Neural crest cell (in vitro differentiated cells): ENCODE measurements at places on chromosomes 6 and 20.
A peak's percentile ranks its signal among the peaks of the same experiment; 100 is the strongest.

- no peak for DNase-seq
These were observed 105.4 kb upstream of the MCHR2 start for GRCh38 chr6:100099189-100100074.

DNA sequence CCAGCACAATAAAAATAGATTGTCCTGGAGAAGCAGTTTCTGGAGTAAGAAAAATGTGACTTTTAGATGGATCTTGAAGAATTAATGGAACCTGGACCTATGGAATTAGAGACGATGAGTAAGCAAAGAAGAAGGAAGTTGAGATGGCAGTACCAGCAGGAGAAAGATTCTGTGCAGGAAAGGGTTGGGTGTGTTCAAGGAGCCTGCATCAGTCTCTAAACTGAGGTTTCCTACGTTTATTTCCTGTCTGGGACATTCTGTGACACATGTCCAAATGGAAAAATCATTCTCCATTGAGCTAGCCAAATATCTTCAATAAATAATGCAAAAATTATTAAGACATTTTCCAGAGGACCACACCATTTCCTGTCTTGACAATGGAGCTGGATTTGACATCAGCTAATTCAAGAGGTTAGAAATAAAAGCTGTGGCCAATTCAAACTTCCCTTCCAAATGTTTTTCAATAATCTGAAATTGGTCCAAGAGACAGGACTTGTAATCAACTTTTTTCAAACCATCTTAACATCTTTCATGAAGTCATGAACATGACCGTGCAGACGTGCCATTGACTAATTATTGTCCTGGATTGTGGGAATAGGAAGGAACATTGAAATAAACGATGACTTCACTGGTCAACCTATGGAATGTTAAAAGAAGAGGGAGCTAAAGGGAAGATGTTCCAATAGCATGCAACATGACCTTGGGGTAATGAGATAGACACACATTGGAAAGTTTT, 198.3 kb downstream of the ZNF217 start:
- DNase-seq: no peak

DNA sequence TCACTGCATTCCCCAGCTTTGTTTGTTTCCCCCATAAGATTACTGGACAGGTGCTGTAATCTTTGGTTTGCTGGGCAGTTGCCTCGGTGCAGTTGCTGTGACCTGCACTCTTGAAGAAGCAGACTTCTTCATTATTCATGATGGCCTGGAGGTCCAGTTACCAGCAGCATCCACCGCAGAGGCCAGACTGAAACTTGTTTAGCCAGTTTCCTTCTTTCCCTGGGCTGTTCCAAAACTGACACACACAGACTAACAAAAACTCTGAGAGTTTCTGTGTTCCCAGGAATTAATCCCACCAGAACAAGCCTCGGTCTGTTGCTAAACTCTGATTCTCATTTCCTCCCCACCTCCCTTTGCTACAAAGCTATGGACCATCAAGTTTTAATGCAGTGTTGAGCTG, 144.1 kb downstream of the QRSL1 start:
- no peak for DNase-seq

DNA sequence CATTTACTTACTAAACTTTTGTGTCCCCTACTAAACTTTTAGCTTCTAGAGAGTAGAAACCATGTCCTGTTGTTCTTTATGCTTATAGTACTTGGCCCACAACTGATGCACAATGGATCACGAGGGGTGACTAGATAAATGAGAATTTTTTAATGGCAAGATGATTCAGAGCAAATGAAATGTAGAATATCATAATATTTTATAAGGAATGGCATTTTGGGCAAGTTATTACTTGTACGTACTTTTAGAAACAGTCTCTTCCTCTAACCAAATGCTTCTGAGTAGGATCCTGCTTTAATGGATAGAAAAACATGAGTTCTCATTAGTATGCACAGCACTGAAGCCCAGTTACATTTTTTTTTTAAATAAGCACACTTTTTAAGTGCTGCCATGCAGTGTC, 336.3 kb downstream of the NRN1 start:
- no peak for DNase-seq

GRCh38 chr6:128597956-128598355, 77.6 kb upstream of the PTPRK start:
- no peak for DNase-seq

- no peak for DNase-seq
These were observed 49.7 kb downstream of the BCAS4 start for GRCh38 chr20:50844430-50845100.

DNA sequence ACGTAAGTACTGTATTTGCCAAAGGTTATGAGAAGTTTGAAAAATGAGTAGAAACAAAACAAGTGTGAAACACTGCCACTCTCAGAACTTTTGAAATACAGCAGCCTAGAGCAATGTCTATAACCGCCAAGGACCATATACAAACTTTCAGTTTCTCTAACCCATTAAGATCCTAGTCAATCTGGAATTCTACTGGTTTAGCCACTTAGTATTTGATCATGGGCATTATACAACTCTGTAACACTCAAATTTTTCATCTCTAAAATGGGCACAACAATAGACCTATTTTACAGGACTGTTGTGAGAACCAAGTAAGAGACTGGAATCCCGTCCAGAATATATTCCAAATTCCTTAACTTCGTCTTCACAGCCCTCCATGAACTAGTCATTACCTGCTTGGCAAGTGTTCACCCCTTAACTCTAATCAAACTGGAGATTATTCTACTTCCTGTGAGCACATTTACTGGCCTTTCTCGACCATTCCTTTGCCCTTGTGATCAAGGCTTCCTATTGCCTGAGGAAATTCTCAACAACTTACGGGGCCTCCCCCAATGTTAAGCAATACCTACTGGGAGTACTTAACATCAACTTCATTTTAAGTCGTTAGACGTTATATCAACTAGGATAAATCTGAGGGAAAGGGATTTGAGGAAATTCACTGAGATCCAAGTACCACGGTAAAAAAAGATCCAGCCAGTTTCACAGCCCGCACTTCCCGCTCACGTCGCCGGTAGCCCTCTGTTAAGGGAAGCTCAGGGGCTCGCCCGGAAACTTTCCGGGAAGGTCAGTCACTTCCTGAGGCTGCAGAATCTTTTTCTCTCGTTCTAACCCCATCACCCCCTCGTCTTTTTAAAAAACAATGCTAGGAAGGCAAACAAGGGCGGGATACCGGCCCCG, 1.1 kb downstream of the EIF2S2 start:
- no peak for DNase-seq

- DNase-seq: no peak
These were observed 160.5 kb downstream of the TTLL2 start for GRCh38 chr6:167485186-167485978.

- DNase-seq: peak; percentile 18
These were observed 22.6 kb downstream of the CNR1 start for GRCh38 chr6:88143421-88144157.

GRCh38 chr6:52375780-52376556, 14.0 kb downstream of the PAQR8 start:
- no peak for DNase-seq

DNA sequence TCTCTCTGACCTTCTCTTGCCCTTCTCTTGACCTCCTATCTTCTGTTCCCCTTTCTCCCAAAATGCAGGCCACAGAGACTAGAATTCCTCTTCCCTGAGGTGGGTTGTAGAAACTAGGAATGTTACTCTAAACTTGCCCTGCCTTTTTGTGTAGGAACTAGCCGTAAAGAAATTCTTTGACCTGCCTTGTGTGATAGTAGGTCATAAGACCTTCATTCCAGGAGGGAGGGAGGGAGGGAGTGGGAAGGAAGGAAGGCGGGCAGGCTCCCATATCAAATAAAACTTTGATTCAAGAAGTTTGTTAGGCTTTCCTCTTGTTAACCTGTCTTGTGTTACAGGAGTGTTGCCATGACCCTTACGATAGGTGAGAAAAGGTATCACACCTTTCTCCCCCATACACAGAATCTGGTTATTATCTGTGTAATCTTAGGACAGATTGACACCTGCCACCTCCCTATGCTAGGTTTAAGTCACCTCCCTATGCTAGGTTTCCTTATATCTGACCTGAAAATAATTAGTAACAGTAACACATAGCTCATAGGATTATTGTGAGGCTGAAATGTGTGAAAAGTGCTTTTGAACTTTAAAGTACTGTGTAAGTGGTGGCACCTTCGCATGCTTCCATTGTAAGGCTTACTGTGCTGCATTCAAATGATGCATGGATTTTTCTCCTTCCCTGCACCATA, 32.6 kb upstream of the FUCA2 start:
- no peak for DNase-seq

GRCh38 chr6:44131892-44132291, 4.5 kb downstream of the TMEM63B start:
- no peak for DNase-seq

GRCh38 chr6:169229615-169230321, 23.9 kb downstream of the THBS2 start:
- no peak for DNase-seq

DNA sequence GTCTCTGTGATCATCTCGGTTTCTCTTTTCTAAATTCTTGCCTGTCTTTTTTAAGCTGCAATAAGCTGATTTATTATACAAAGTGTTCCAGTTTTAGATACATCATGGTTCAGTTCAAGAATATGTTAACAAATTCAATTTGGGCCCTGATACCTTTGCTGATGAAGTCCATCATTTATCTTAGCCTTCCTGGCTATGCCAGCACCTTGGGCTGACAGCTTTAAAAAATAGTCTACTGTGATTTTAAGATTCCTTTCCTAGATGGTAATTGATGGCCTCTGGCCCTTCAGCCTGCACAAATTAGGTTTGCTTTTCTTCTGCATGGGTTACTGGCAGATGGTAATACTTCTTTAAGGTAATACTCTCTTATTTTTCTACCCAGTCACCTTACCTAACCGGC, 7.1 kb upstream of the TMEM217 start:
- no peak for DNase-seq

DNA sequence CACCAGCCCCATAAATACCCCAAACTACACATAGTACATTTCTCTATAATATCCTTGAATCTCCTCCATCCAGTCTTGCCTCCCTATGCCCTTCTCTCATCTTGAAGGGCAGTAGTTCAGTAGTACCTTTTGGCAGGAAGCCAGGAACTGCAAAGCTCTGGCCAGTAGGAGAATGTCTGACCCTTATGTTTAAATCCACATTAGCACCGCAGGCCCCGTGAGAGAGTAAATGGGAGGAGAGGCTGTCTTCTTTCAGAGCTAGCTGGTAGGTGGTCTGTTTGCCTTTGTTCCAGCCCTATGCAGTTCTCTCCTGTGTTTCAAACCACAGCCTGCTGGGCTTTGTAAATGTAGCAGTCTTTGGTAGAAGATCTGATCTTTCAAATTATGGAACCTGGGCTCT, 690.7 kb downstream of the DOK5 start:
- no peak for DNase-seq

GRCh38 chr6:128471907-128472306, 48.5 kb downstream of the PTPRK start:
- DNase-seq: no peak

GRCh38 chr20:10463622-10464021, 28.5 kb downstream of the SLX4IP start:
- no peak for DNase-seq

GRCh38 chr6:119541132-119541905, 191.8 kb upstream of the MAN1A1 start:
- DNase-seq: no peak

DNA sequence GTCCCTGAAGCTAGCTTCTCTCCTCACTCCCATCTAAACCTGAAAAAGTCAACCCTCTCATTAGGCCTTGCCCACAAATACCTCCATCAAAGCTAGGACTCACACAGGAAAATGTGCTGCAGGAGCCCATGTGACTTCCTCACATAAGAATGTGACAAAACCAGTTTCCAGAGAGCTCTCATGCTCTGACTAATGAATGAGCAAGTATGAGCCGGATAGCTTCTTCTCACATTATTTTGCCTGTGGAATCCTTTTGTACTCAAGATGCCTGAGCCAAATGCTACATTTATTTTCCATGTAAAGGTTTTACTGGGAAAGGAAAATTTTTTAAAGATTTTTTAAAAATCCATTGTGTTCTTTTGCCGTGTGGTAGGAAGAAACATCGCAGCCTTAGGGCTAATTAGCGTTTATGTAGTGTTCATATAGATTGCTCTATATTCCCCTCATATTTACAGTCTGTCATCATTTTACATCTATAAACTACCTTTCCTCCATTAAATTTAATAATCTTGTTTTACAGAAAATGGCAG, 68.6 kb upstream of the CCN6 start:
- DNase-seq: no peak

GRCh38 chr20:45354423-45355208, 6.4 kb upstream of the SDC4 start:
- no peak for DNase-seq

- DNase-seq: peak; percentile 38
These were observed 122.6 kb upstream of the MCHR2 start for GRCh38 chr6:100116411-100117194.

DNA sequence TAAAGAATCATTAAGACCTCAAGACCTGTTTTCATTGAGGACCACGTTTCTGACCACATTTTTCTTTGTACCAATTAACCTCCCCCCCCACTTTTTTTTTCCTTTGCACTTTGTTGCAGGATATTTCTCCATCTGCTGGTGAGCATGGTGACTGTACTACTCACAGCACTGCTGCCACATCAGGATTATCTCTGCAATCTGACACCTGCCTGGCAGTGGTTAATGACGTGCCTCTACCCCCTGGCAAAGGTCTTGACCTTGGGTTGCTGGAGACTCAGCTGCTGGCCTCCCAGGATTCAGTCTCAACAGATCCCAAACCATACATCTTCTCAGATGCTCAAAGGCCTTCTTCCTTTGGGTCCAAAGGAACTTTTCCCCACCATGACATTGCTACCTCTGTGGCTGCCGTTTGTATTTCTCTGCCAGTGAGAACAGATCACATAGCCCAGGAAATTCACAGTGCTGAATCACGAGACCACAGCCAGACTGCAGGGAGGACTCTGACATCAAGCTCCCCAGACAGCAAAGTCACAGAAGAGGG, 46.6 kb upstream of the EDN3 start:
- DNase-seq: no peak

DNA sequence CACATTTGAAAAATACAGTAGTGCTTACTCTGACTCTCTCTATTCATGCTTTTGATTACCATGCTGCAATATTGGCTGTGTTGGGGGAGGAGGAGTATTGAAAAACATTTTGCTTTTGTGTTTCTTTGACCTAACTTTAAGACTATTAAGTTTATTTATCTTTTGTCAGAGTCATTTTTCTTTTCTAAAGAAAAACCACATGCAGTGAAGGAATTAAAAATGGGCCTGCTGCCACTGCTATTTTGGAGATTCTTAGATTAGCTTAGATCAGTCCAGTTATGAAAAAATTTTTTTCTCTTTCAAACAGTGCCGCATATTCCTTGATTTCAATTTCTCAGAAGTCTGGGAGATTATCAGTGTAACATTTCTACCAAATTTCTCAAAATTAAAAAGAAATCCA, 36.1 kb downstream of the BCKDHB start:
- DNase-seq: no peak
